ENCODE measurements at places on chromosomes 2 and 18.

DNA sequence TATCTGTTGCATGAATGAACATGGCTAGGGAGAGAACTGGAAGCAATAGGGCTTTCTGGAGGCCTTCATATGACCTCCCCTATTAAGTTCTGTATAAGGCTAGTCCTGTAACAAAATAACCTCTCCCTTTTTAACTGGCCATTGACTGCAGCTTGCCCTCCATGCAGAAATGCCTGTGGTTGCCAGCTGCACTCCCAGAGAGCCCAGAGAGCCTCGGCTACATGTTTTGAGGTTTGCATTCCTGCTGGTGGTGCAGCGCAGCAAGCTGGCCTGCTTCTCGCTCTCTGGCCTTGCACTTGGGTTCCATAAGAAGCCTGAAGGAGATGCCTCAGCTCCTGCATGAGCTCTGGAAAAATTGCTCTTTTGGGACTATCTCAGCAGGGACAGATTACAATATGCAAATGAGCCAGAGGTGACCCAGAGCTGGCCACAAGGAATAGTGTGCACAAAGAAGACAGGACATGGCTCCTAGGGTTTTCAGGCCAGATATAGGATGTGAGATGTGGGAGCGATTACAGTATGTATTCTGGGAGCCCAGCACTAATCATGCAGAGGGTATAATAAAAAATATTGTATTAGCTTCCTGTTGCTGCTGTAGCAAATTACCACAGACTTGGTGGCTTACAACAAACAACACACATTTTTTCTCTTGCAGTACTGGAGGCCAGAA lies 186.7 kb downstream of the INSIG2 start:
- DNase-seq = no peak

DNA sequence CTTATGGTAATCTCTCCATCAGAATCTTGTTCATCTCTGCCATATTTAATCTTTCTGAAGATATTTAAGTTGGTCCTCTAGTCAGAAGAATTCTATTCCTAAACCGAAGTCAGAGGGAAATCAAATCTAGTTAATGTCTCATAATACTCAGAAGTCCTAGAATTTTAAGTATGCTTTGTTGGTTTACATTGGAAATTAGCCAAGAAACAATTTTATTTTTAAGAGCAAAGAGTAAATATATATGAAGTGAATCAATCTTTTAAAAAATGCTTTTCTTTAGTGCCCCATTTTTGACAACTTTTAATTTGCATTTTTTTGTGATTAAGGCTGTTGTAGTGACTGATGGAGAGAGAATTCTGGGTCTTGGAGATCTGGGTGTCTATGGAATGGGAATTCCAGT lies 38.1 kb downstream of the ME2 start:
- DNase-seq = no peak

DNA sequence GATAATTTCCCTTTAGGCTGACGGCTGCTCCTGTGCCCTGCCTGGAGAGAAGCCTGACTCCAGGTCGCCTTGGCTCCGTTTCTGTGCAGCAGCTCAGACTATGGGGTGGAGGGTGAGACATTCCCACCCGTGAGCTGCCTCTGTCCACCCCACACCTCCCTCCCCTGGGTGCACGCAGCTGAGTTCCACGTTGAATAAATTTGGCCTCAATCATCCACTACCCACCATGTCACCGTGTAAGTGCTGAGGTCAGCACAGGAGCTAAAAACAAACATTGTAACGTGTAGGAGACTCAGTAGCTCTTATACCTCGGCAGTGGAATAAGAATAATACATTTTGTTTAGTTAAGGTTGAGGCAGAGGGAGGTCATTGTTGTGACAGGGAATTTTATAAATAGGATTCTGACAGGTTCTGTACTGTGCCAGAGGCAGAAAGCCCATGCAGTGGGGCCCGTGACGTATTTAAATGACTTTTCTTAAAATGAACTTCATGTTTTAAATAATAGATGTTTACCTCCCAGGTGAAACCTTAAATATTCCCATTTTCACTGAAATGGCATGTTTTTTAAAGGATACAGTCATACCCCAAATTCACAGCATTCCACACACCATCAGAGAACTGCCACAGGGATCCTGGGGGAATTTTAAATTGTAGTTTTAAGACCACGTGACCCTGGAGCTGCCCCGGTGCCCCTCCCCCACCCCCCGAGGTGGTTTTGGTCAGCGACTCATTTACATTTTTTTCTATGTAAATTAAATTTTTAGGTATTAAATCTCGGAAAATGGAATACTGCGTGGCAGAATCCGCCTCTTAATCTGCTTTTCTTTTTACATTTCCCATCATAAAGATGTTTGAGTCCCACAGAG lies 50.2 kb downstream of the NFATC1 start:
- no peak for DNase-seq

- DNase-seq = no peak
Observed at GRCh38 chr2:73285159-73285739, 971 bp upstream of the FBXO41 start.

DNA sequence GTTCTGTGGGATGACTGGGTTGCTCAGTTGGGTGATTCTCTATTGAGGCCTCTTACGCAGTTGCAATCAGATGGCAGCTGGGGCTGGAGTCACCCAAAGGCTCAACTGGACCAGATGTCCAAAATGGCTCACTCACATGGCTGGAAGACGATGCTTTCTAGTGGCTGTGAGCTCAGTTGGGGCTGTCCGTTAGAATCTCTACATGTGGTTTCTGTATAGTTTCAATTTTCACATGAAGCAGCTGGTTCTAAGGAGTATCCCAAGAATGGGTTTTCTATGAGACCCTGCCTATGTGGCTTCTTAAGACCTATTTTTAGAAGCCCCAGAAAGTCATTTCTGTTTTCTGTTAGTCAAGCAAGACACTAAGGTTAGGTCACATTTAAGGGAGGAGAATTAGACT lies 4.4 kb downstream of the XRCC5 start:
- DNase-seq = no peak

DNA sequence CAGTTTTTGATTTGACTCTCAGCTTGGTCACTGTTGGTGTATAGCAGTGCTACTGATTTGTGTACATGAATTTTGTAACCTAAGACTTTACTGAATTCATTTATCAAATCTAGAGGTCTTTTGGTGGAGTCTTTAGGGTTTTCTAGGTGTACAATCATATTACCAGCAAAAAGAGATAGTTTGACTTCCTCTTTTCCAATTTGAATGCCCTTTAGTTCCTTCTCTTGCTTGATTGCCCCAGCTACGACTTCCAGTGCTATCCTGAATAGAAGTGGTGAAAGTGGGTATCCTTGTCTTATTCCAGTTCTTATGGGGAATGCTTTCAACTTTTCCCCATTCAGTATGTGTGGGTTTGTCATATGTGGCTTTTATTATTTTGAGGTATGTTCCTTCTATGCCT lies 312.9 kb upstream of the REV1 start:
- DNase-seq = no peak

- no peak for DNase-seq
Observed at GRCh38 chr2:25808006-25808383, 70.3 kb downstream of the ASXL2 start.

GRCh38 chr2:65456064-65456463 lies 23.7 kb upstream of the SPRED2 start:
- no peak for DNase-seq

DNA sequence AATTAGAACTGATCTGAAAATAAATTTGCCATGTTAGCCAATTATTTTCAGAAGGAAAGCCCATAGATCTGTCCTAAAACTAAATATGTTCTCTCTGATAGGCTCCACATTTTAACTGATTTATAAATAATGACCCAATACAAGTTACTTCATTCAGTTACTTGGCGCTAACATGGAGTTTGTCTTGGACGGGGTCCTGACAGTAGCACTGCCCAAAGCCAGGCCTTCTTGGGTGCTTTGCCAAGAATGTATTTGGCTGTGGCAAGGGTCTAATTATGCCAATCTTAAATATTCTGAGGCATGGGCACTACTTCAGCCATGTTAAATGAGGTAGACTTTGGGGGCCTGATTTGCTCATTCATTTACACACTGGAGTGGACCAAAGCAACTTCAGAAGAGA lies 135.0 kb upstream of the PKDCC start:
- no peak for DNase-seq

- no peak for DNase-seq
Observed at GRCh38 chr2:28613186-28613585, 117.3 kb downstream of the PLB1 start.
